ENCODE measurements at places on chromosomes 3 and 15.

GRCh38 chr3:125058959-125059358 lies 3.2 kb upstream of the HEG1 start:
- DNase-seq = no peak

DNA sequence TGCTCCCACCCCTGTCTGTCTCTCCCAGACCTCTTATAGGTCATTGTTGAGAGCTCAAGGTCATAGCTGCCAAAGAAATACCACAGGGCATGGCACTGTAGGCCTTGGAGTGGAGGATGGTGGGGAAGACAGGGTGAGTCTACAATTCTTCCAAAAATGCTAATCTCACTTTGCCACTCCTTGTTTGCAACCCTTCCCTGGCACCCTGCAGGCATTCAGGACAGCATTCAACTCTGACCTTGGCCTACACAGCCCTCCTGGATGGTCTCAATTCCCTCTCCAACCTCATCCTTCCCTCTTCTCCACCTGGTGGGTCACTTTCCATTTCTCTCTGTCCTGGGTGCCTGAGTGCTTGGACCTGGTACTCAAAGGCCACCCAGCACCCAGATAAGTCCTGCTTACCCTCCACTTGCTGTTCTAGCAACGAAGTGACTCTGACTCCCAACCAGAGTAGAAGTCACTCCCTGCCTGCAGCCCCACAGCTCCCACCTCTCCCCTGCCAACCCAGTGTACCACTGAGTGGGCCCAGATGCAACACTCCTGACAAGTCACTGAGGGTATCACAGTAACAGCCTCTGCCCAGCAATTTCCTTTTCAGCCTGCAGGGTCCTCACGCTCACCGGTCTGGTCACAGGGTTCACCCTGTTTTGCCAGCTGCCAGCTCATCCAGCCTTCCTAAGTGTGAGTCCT lies 36.6 kb downstream of the AMOTL2 start:
- DNase-seq = no peak

- DNase-seq = no peak
These were observed 12.1 kb downstream of the CORO2B start for GRCh38 chr15:68590721-68591389.

DNA sequence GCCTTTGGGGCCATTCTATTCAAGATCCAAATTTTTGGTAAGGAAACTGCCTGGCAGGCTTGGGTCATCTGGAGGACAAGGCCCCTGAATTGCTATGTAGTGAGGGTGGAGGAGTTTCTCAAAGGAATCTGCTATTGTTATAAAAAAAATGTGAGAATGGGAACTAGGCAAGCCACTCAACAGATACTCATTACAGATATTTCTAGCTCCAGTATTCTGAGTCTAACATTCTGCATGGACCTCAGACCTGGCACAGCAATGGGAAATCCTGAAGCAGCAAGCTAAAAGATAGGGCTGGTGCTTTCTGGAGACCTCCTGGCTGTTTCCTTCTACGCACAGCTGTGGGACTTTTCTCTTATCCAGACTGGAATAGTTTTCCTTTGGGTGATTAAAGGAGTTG lies 430.7 kb upstream of the RBMS3 start:
- DNase-seq = no peak

DNA sequence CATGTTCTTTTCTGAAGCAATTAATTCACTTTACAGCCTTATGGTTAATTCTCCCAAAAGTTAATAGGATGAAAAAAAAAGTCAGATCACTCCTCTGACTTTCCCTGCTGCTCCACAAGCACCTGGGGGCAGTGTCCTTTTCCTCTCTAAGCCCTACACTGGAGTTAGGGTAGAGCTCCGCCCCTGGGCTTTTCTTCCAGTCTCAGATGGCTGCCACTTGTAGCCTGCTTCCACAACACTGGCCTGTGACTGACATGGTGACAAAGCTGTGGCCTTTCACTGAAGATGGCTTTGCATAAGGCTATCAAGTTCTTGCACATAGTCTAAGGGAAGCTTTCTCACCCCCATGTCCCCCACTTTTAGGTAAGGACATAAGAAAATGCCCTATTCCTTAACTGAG lies 1.3 kb upstream of the MON1A start:
- no peak for DNase-seq

DNA sequence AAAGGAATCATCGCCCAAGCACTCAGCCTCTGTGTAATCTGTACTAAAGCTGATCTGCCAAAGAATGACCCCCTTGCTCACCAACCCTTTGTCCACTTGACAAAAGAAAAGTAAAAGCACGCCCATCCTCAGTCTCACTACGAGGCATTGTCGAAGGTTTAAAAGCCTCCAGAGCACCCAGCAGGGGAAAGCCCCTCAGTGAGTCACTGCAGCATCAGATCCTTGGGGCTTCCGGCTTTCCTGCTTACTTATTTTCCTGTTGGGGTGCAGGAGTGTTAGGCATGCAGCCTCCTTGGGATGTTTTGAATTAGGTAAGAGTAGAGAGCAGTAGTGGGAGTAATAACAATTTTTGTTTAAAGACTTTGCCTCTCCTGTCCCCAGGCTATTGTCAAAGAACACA lies 216.1 kb downstream of the MTHFS start:
- no peak for DNase-seq
